ENCODE measurements at places on chromosomes 1 and 21.

DNA sequence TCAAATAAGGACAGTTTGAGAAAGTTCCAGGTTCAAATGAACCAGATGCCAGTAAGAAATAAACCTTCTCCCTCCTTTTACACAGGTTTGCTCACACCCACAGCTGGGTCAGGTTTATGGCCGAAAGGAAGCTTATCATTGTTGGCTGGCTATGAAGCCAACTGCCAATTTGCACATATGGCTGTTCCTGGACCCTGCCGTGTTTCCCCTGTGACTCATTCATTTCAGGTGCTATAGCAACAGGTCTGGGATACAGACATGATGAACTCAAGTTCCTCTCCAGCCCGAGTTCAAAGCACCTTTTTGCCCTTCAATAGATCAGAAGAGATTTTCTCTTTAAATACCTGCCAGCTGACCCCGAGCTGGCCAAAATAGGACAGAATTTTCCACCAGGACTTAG is 134.4 kb upstream of the SMYD2 start:
- no peak for DNase-seq

GRCh38 chr1:197062692-197063091 is 4.4 kb downstream of the F13B start:
- DNase-seq: no peak

GRCh38 chr1:17335821-17336710 is 28.1 kb downstream of the PADI4 start:
- DNase-seq: peak; percentile 57

DNA sequence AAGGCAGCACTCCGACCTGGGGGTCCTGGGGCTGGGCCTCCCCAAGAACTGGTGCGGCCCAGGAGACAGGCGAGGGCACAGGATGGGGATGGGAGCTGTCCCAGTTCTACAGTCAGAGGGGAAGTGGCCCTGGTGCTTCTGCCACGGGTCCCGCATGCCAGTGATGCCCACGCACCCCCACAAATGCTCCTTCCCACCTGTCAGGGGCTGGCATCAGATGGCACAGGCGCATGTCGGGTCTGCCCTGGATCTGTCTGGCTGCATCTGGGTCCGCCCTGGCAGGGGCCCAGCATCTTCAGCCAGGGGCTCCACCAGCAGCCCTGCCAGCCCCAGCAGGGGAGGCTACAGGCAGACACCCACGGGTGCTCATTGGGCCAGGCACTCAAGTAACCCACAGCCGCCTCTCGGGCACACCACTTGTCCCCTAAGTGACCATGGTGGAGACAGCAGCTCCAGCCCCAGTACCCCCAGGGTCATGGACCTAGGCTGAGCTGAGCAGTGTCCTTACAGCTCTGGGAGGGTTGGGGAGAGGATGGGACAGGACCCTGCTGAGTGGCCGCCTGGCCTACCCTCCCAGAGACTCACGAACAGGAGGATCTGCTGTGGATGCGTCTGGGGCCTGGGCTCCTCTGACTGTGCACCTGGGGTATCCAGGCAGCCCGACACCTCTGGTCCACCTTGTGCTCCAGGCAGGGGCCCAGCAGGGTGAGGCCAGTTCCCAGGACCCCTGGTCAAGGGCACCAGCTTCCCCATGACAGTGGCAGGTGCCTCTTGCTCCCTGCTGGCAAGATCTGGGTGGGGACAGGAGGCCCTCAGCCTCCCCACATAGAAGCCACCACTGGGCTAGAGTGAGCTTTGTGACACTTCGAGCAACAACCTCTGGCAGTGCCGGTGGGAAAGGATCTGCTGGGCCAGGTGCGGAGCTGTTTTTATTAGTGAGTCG is 5.4 kb downstream of the SMIM1 start:
- no peak for DNase-seq

DNA sequence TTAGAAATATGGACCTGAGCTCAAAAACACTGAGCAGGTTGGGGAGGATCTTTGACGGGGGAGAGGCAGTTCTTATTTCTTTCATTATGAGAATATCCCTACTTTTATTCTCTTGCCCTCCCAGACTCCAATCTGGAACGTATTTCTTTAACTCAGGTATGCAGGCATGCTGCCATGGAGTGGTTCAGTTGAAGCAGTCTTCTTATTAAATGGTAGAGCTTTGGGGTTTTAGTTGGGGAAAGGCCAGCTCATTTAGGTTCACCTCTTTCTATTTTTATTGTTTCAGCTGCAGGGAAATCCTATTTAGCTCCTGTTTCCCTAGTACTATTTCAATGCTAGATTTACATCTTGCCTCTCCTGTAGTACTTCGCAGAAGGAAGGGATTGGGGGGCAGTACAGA is 198.9 kb downstream of the TTLL7 start:
- no peak for DNase-seq

DNA sequence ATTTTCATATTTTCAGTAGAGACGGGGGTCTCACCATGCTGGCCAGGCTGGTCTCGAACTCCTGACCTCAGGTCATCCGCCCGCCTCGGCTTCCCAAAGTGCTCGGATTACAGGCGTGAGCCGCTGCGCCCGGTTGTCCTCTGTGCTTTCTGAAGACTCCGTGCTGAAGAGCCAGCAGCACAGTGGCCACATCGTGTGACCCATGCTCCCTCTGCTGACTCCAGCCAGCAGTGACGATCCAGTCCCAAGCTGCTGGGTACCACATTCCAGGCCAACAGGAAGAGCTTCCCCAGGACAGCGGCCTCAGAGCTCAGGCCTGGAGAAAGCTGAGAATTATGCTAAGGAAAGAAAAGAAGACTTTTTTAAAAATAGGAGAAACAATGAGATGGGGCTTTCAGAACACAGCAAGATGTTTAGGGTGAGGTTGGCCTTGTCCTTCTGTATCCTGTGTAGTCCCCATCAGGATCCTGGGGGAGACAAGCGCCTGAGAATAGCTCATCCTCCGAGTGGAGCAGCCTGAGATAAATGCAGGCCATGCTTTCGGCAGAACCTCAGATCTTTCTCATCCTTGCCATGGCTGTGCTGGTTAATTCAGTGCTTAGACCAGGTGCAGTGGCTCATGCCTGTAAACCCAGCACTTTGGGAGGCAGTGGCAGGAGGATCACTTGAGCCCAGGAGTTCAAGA is 207.1 kb downstream of the SLC35F3 start:
- no peak for DNase-seq

DNA sequence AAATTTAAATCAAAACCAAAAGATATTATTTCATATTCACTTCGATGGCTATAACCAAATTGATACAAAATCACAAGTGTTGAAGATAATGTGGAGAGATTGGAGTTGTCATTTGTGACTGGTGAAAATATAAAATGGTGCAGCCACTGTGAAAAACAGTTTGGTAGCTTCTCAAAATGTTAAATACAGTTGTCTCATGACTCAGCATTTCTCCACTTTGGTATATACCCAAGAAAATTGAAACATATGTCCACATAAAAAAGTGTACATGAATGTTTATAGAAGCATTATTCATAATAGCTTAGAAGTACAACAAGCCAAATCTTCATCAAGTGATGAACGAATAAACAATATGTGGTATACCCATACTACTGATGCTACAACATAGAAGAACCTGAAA is 318.5 kb downstream of the BRINP3 start:
- no peak for DNase-seq

DNA sequence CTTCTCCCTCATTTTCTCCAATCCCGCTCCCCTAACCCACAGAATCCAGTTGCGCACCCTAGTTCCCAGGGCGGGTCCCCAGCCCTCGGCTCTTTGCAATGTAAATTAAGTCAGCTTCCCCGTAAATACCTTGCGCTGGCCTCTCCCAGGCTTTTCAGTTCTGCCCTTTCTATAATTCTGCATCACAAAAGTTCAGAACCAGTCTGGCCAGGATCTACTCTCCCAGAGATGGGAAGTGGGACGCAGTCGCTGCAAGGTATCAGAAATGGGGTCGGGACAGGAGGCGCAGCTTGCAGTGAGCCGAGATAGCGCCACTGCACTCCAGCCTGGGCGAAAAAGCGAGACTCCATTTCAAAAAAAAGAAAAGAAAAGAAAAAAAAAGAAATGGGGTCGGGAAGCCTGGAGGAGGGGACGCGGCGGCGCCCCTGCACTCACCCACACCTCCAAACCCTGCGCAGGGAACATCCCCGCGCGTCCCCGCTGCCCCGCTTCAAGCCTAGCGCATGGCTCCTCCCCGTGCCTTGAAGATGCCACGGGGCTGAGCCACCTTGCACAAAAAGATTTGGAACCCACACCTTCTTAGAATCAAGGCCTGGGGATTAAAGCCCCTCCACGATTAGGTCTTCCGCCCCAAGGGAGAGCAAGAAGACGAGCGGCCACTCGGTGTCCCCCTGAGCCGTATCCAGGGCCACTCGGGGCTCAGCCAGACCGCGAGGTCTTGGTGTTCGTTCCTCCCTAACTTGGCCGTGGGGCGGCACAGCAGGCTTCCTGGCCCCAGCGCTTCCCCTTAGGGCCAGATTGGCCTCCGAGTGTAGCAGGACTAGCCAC is 27.2 kb upstream of the ITLN2 start:
- peak; percentile 39 for DNase-seq

- DNase-seq: no peak
Measured at GRCh38 chr1:160639652-160640051, 7.2 kb downstream of the SLAMF1 start.

- no peak for DNase-seq
Measured at GRCh38 chr1:35085421-35085820, 6.2 kb downstream of the ZMYM1 start.

DNA sequence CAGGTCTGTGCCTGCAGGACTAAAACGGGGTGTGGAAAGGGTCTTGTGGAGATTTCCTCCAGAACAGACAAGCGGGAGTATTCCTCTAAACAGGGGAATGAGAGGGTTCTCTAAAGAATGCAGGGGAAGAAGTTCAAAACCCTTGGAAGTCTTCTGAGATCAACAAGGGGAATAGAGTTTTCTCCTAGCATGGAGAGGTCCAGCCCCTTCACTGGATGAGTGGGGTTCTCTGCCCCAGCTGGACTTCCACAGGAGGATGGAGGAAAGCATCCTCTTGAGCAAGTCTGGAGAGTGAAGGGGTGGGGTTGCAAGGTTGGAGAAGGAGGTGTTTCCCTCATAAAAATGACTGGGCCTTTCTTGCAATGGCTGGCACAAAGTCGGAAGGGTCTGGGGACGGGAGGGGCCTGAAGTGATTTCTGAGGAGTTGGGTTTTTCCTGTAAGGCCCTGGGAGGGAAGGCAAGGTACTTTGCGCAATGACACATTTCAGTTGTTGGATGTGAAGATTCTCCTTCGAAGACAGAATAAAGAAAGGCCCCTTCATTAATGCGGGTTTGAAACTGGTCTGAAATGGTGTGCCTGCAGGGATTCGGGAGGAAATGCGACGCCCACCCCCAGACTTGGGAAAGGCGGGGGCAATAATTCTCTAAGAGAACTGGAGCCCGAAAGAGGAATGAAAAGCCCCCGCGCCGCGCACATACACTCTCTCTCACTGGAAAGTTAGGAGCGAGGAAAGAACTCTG is 884 bp downstream of the SPATA6 start:
- DNase-seq: peak; percentile 10

GRCh38 chr21:32813265-32813903 is 41.8 kb upstream of the PAXBP1 start:
- DNase-seq: no peak

DNA sequence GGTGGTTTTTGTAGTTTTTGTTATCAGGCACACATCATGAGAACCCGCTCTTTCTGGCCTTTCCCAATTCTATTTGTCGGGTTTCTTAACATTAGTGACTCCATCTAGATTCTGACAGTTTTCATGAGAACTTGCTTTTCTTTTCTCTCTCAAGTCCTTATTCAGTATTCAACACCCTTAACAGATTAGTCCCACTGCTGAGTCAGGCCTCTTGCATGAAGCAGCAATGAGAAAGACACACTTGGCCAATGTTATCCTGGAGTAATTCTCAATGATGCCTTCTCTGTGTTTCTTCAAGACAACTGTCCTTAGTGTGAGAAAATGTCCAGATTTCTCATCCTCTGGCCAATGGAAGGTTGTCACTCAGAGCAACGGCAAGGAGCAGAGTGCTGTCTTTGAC is 11.3 kb downstream of the FMO2 start:
- DNase-seq: no peak

- no peak for DNase-seq
Measured at GRCh38 chr1:176903474-176903873, 261.0 kb downstream of the ASTN1 start.

GRCh38 chr1:51170342-51170741 is 65.7 kb upstream of the RNF11 start:
- DNase-seq: no peak

- no peak for DNase-seq
Measured at GRCh38 chr1:208089761-208090370, 154.3 kb downstream of the PLXNA2 start.

GRCh38 chr1:100037656-100037926 is 67.8 kb downstream of the SLC35A3 start:
- no peak for DNase-seq

GRCh38 chr1:234748066-234748465 is 138.1 kb upstream of the IRF2BP2 start:
- no peak for DNase-seq

- no peak for DNase-seq
Measured at GRCh38 chr1:66413838-66414175, 120.1 kb upstream of the SGIP1 start.

DNA sequence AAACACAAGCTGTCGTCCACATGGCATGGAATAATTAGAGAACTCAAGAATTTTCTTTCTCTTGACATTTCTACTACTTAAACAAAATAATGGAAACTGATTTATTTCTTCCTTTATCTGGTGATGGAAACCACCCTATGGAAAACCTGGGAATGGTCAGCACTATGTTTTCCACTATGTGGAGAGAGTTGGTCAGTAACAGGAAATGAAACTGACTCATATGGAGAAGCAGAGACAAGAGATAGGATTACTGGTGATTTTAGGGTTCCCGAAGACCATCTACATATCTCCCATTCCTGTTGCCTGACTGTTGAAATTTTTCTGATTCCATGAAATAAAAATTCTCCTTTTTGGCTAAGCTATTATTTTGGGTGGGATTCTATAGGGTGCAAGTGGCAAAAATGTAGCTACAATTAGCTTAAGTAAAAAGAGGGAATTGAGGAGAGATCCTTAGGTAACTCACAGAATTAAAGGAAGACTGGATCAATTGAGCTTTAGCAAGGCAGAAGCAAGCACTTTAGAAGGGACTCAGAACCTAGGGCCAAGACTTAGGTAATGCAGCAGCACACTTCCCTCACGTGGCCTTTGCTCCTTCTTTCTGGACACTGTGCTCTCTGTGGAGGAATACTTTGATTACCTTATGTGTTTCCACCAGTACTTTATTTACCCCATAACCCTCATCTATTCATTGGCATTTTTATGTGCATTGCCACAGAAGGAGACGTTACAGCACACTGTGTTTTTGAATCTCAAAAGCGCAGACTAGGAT is 89.6 kb downstream of the LEPR start:
- no peak for DNase-seq

- DNase-seq: no peak
Measured at GRCh38 chr1:151259351-151259750, 4.8 kb downstream of the PSMD4 start.

GRCh38 chr1:181128592-181129497 is 40.3 kb downstream of the IER5 start:
- DNase-seq: peak; percentile 82

DNA sequence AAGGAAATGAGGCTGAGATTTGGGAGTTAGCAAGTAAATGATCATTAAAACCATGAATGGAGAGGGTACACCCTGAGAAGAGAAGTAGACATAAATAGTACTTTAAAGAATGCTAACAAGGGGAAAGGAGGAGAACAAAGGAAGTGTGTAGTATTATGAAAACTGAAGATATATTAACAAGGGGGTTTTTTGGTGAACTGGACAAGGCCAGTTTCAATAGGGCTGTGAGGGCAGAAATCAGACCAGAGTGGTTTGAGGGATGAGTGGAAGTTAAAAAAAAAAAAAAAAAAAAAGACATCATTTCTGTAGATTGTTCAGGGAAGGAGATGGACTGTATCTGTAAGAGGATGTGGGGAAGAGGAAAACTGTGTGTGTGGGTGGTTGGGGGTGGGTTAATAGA is 137.1 kb downstream of the PLA2G4A start:
- no peak for DNase-seq

Data from B cell (primary cell).